Adipocyte (in vitro differentiated cells): ENCODE measurements at places on chromosomes 4 and X.

DNA sequence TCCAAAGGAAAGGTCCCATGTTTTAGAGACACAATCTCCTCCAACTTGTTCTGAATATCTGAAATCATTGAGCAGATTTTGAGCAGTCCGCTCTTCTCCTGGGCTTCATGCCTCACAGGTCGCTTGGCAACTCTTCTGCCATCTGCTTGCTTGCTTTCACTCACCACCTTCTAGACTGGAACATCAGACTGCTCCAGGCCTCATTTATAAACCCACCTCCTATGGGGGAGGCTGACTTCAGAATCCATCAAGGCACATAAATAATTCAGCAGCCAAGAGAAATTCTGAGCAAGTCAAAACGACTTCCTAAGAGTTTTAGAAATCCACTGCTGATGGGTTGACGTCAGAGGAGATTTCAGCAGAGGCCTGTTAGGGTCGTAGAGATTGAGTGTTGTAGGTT lies 64.1 kb downstream of the FAM184B start:
- no peak for DNase-seq

DNA sequence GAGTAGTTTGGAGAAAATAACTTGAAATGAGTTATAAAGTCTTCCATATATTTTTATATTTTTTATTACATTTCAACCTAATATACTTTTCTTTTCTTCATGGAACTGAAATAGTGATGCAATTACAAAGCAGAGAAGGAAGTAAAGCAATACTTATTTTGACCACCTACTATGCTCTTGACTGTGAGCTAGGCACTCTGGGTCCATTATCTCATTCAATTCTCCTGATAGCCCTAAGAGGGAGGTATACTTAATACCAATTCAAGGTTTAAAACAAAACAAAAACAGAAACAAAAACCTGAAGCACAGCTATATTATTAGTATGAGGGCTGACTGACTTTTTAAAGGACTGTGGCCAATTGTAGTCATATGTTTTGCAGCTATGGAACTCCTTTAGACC lies 193.5 kb downstream of the MAD2L1 start:
- DNase-seq = no peak

- no peak for DNase-seq
Measured at GRCh38 chr4:22969287-22969896, 276.7 kb downstream of the GBA3 start.

GRCh38 chr4:88018466-88018865 lies 11.0 kb downstream of the PKD2 start:
- DNase-seq = peak; percentile 33

- no peak for DNase-seq
Measured at GRCh38 chr4:94306713-94307112, 35.9 kb downstream of the HPGDS start.

GRCh38 chrX:100830547-100830946 lies 10.4 kb downstream of the CSTF2 start:
- no peak for DNase-seq

DNA sequence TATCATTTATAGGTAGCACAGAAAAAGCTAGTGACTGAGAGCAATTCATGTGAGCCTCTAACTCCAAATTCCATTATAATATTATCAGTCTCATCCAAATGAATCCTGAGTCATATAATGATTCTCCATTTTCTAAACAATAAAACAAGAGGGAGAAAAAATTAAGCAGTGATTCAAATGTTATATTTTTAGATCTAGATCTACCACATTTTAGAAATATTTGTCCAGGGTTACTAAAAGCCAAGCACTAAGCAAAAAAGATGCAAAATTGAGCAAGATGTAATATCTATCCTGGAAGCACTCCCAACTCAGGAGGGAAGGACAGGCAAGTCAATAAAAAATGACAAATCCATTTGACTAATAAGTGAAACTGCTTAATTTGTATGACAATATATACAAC lies 172.8 kb downstream of the FBXW7 start:
- peak; percentile 52 for DNase-seq
